Common myeloid progenitor, CD34-positive (primary cell): ENCODE measurements at places on chromosomes 16 and 17.

GRCh38 chr16:29315916-29316517 lies 90.5 kb downstream of the NPIPB11 start:
- DNase-seq, result no peak

DNA sequence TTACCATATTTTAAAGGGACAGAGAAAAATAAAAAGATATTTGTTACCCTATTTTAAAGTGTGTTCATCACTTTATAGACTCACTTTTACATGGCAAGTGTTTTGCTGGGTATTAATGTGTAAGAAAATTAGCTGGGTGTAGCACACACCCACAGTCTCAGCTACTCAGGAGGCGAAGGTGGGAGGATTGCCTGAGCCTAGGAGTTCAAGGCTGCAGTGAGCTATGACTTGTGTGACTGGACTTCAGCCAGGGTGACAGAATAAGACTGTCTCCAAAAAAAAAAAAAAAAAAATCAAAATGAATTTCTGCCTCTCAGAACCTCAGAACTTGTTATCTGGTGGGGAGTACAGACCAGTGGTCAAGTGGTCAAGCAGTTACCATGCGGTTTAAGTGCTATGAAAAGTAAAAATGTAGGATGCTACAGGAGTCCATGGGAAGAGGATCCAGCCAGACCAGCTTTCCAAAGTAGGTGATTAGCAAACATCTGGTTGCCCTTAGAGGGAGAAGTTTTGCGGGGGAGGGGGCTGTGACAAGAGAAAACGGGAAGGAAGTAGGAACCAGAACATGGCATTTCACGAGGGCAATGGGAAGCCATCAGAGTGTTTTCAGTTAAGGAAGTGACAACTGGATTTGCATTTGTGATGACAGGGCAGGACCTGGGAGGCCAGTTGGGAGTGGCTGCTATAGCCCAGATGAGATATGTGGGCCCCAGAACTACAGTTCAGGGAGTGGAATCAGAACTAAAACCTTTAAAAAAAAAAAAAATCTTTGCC lies 13.9 kb downstream of the CNEP1R1 start:
- peak; percentile 42 for DNase-seq

GRCh38 chr17:28610376-28610775 lies 3.6 kb downstream of the RSKR start:
- no peak for DNase-seq

- no peak for DNase-seq
Observed at GRCh38 chr16:4690946-4691665, 2.3 kb upstream of the NUDT16L1 start.

DNA sequence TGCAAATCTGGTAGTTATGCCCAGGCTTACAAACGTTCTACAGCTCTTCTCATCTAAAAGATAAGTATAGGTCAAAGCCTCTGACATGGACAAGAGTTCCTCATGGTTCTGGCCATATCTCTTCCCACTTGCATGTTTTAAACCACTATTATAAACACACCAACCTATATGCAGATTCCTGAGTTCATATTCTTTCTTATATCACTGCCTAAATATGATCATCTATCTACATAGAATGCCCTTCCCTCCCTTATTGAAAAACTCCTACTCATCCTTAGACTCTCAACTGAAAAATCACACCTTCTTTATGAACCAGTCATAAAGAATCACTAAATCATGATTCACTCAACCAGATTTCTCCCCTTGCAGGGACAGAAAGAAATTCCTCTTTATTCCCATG lies 128.2 kb downstream of the CEP112 start:
- DNase-seq, result no peak

DNA sequence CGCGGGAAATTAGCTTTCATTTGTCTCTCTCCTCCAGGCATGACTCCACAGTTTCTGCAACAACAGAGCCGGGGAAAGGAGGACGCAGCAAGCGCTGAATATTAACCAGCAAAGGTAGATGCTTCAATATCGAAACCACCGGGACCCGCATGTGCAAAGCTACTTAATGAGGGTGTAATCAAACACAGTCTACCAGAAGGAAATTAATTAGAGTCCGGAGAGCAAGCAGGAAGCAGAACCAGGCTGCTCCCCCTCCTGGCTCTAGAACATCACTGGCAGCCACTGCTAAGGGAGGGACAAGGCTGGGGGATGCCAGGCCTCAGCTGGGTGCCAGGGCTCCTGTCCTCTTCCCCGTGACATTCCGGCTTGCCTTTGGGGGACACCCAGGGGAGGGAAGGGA lies 21.7 kb downstream of the LRRC75A start:
- DNase-seq, result peak; percentile 28

GRCh38 chr16:48342591-48342990 lies 42.6 kb downstream of the SIAH1 start:
- no peak for DNase-seq

GRCh38 chr17:82390860-82391435 lies 19.4 kb downstream of the UTS2R start:
- DNase-seq, result no peak

- DNase-seq, result no peak
Observed at GRCh38 chr17:53757559-53757958, 65.2 kb upstream of the KIF2B start.

DNA sequence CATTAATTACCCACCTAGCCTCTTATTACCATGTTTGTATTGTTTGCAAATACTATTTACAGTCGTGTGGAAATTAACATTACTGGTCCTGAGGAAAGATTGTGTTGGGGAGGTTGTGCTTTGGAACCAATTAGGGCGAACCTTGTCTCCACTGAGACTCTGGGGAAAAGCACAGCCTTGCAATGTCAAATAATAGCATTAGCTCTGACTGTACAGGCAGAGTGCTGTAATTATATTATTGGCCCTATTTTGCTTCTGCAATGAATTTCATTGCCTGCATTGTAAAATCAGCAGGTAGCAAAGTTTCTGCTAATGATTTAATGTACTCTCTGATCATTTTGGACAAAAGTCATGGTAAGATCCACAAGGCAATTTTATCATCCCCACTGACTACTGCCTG lies 97.0 kb downstream of the WWOX start:
- DNase-seq, result no peak

- DNase-seq, result no peak
Observed at GRCh38 chr16:87259431-87259830, 57.8 kb downstream of the C16orf95 start.

DNA sequence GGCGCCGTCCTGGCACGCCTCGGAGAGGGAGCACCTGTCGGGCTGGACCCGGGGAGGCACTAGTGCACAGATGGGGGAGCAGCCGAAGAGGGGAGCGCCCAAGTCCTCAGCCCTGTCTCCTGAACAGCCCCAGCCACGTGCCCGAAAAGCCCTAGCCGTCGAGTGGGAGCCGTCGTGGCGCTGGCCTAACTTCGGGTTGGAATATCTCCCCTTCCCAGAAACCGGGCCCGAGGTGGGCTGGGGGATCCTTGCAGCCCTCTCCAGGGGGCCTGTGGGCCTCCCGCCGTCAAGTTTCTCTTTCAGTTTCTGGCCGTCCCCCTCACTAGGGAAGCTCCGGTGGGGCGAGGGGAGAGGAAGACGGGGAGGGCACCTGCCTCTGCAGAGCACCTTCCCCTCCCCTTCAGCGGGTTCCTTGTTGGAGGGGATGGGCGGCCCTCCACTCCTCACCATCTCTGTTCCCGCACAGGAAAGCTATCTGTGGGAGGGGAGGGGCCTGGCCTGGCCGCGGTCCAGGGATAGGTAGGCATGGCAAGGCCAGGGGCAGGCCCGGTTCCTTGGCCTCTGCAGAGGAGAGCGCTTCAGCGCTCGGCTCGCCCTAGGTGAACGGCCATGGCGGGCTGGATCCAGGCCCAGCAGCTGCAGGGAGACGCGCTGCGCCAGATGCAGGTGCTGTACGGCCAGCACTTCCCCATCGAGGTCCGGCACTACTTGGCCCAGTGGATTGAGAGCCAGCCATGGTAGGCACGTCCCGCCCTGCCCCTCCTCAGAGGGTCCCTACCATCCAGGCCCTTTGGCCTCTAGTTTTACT lies 709 bp downstream of the STAT5A start:
- DNase-seq, result no peak

GRCh38 chr17:66947311-66947710 lies 17.2 kb upstream of the CACNG4 start:
- DNase-seq, result no peak

GRCh38 chr16:59848296-59848695 lies 1114.2 kb upstream of the GOT2 start:
- no peak for DNase-seq

DNA sequence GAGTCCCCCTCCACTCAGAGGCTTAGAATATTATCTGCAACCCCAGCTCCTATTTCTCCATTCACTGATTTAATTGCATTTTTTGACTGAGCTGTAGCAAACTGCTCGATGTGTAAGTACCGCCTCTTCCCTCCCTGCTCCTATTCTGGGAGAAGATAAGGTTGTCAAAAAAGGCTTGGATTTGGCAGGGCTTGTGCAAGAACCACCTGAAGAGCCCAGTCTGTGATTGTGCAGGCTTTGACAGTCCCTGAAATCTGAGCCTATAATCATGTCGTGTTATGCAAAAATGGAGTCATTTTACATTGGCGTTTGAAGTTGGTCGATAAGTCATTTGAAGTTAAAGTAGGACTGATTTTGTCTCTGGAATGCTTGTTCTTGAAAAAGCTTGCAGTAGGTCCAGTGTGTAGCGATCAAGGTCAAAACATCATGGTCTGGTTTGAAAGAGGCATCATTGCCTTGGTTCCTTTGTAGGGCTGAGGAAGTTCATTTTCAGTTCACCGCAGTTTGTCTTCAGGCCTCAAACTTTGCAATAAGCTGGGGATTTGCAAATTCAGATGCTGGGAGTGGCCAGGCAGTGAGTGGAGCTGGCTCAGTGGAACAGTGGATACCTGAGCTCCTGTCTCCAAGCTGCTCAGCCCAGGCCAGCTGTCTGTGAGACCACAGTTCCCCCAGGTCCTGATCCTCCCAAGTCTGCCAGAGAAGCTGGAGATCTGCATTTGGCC lies 68.8 kb downstream of the KATNIP start:
- no peak for DNase-seq

DNA sequence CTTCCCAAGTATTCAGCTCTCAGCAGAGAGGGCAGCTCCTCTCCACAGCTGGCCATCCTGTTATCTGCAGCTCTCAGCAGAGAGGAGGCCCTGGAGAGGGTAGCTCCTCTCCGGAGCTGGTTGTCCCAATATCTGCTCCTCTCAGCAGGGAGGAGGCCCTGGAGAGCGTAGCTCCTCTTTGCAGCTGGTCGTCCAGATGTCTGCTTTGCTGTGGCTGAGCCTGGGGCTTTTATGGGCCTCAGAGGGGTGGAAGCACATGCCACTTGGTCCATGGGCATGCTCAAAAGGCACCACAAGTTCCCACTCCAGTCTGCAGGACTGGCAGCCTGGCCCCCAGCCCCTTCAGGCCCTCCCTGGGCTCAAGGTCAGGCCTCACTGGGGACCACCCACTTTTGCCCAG lies 314.3 kb downstream of the KCNJ2 start:
- no peak for DNase-seq

- DNase-seq, result no peak
Observed at GRCh38 chr16:84689111-84689510, 10.7 kb upstream of the USP10 start.

DNA sequence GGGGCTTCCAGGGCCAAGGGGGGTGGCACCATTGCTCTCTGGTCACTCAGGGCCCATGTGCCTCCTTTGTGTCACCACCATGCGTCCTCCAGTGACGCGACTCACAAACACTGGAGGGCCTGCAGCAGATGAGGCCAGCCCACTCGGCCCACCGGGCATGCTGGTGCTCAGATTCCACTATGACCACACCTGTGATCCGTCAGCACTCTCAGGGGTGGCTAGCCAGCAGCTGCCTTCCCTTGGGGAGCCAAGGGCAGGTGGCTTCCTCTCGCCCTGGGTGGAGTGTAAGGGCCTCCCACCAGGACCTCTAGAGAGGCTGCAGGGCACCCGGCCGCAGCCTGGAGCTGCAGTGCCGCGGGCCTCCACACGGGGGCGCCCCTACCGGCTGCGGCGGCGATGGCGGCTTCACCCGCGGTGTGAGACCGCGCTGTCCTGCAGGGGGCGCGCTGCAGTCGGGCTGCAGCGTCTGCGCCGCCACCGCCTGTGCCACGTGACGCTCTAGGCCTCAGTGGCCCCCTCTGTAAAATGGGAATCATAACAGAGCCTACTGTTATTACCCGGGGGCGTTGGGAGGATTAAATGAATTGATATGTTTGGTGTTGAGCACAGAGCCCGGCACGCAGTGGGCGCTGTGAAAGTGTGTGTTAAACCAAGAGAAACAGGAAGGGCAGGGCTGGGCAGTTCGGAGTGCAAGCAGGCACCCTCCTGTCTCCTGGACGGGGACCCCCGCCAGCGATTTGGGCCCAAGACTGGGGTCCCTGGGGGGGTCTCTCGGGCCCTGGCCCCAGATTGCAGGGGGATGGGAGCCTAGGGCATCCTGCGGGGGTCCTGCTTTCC lies 192.4 kb upstream of the GSE1 start:
- DNase-seq, result peak; percentile 86

- DNase-seq, result no peak
Observed at GRCh38 chr16:2179576-2179975, 16.8 kb downstream of the CASKIN1 start.

GRCh38 chr17:7574176-7574953 lies 5.1 kb upstream of the CD68 start:
- no peak for DNase-seq

GRCh38 chr17:63191610-63192009 lies 225.6 kb downstream of the TANC2 start:
- no peak for DNase-seq

DNA sequence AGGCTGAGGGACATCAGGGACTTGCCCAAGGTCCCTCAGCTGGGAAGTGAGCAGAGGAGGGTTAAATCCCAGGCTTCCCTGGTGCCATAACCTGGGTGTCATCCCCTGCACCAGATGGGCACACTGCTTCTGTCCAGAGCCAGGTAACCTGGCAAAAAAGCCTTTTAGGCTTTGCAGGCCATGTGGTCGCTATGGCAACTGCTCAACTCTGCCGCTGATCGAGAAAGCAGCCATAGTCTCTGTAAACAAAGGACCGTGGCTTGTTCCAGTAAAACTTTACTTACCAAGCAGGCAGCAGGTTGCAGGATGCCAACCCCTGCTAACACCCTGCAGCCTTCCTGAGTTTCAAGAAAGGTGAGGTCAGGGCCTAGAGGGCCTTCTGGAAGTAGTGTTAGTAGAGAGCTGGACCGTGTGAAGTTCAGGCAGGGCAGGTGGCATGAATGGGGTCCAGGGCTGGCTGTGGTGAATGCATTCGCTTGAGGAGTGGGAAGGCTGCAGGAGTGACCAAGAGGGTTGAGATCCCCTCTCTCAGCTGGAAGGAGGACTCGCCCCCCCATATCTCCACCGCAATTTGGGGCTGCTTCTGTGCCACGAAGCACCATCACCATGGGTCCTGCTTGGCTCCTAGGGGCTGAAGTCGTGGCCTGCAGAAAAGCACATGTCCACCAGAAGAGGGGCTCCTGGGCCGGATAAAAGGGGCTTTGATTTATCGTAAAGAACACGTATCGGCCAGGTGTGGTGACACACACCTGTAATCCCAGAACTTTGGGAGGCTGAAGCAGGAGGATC lies 91.3 kb downstream of the SOCS1 start:
- no peak for DNase-seq

- DNase-seq, result no peak
Observed at GRCh38 chr17:59427425-59427921, 96.0 kb downstream of the YPEL2 start.

DNA sequence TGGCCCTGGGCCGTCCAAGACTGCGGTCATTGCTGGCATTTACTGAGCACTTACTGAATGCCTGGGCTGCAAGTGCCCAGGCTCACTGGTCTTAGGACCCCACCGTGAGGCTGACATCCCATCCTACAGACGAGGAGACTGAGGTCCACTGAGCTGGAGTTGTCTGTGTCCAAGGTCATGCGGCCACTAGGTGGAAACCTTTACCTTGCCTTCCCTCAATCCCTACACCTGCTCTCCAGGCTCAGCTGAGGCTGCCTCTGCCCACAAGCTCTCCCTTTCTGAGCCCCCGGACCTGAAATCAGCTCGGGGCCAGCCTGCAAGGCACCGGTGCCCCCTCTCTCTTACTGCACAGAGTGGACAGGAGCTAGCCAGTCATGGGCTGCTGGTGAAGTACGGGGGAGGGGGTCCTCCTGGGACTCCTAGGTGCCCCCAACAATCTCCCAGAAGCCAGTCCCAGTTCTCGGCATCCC lies 1.5 kb downstream of the CASKIN1 start:
- peak; percentile 64 for DNase-seq
